ENCODE measurements at places on chromosomes 5 and 9. TPM values are rescaled to one million over a fixed set of nuclear protein-coding genes. Genes with fewer than 3 reads are reported as not detected.

- no peak for DNase-seq
Measured at GRCh38 chr9:131640438-131641137, 95.3 kb downstream of the PRRT1B start.

- no peak for DNase-seq
Measured at GRCh38 chr9:120801441-120801840, 8.2 kb upstream of the FBXW2 start.

DNA sequence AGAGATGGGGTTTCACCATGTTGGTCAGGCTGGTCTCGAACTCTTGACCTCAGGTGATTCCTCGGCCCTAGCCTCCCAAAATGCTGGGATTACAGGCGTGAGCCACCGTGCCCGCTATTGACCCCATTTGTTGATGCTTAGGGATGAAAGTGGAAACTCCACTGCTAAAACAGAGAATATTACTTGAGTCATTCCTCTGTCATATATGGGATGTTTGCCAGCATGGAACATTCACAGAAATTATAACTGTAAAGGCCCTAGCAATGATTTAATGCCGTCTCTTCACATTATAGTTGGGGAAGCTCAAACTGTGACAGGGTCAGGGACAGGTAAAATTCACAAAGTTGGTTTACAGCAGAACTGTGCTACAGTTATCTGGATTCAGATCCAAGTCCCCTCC is 94.5 kb downstream of the TMC1 start:
- DNase-seq: no peak

GRCh38 chr5:16536818-16537217 is 71.2 kb upstream of the ZNF622 start:
- DNase-seq: no peak

DNA sequence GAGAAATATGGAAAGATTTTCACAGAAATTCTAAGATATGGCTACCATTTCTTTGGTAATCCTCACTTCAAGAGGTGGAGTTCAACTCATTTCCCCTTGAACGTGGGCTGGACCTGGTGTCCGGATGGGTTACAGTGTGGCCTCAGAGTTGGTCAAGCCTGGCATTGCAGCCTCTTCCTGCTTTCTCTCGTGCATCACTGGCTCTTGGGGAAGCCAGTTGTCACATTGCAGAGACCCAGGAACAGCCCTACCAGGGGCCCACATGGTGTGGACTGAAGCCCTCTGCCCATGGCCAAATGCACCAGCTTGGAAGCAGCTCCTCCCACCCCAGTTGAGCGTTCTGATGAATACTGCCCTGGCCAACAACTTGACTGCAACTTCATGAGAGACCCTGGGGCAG is 47.7 kb upstream of the FCN1 start:
- DNase-seq: no peak

DNA sequence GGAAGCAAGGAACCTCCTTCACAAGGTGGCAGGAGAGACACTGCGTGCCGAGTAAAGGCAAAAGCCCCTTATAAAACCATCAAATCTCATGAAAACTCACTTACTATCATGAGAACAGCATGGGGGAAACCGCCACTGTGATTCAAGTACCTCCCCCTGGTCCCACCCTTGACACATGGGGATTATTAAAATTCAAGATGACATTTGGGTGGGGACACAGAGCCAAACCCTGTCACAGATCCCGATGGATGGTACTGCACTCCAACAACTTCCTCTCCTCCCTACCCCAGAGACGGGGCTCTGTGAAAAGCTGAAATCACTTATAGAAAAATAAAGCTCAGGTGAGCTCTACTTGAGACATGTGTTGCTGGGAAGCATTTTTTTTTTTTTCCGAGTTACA is 10.3 kb upstream of the ADCY2 start:
- no peak for DNase-seq

SLC25A2 gene
- total RNA-seq: 1.3 TPM

SPINK13 gene
- not detected for total RNA-seq

GRCh38 chr5:61397238-61397637 is 65.2 kb downstream of the ZSWIM6 start:
- DNase-seq: no peak

- DNase-seq: no peak
Measured at GRCh38 chr9:81981883-81982282, 6.7 kb upstream of the SPATA31D1 start.

IL5 gene
- not detected for total RNA-seq

FOXD4L3 gene
- not detected for total RNA-seq

DNA sequence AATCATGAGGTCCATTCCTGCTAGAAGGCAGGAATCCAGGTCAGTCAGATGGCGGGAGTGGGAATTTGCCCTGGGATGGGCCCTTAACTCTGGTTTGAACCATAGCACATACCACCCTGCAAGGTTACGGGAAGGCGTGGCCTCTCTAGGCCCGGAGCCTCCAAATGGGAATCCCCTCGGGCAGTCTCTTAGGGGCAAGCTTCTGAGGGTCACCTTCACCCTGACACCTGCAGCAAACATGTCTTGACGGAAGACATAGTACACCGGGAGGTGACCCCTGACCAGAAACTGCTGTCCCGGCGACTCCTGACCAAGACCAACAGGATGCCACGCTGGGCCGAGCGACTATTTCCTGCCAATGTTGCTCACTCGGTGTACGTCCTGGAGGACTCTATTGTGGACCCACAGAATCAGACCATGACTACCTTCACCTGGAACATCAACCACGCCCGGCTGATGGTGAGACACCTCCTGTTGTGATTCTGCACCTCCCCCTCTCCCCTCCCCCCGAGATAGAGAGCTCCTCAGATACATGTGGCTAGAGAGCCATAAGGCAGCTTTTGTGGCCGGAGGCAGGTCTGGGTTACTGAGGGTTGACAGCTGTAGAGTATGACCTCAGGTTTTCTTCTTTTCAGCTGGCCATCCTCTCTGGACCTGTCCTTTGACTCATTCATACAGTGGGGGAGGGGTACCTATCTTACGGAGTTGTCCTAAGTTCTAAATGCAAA is 957 bp downstream of the PRELID1 start:
- no peak for DNase-seq

GRCh38 chr5:174172152-174172551 is 126.6 kb downstream of the NSG2 start:
- DNase-seq: no peak

DNA sequence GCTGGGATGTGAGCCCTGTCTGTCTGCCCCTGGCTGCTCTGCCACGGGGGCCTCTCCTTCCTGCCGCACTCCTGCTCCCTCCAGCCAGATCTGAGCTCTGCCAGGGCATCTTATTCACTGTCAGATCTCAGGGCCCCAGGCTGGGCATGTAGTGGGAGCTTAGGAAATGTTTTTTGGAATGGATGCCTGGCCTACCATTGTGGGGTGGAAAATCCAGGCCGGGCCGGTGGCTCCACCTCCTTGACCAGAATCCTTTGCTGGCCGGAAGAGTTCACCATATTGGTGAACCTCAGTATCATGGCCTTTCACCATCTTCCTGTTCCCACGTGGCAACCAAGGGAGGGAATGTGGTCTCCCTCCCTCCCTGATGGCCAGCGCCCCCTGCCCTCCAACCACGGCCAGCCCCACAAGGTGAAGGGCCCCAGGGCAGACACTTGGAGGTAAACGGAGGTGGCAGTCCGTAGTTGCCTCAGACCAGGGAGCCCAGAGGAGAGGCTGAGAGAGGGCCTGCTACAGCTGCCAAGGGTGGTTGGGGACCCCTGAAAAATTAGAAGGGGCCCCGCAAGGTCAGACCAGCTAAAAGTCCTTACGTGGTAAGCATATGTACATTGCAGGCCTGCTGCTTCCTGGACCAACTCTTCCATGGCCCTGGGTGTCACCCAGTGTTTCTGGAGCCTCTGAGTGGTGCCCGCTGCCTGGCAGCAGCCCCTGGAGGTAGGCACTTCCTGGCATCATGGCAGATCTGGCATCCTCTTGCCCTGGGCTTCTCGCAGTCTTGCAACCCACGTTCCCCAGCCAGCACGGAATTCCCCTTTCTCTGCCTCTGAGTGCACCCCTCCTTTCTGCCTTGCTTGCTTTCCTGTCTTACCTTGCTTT is 153.3 kb downstream of the RGS3 start:
- DNase-seq: no peak

PPP2R2B gene
- total RNA-seq: 25.9 TPM

- DNase-seq: no peak
Measured at GRCh38 chr5:150106674-150107426, 20.5 kb upstream of the CSF1R start.

DNA sequence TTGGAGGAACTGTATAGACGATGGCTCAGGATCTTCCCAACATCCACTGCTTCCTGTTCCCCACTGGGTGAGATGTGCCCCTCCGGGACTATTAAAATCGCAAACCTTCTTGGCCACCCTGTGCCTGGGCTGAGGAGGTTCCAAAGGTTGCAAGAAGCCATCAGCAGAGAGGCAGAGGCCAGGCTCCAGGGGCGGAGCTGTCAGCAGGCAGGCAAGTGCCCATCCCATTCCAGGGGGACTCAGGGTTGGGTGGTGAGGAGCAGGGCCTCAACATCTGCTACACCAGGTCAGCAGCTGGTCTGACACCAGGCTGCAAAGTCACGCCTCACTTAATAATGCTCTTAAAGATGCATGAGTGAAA is 2.2 kb downstream of the BTNL3 start:
- DNase-seq: no peak

SLIT3 gene
- 67.0 TPM for total RNA-seq

DNA sequence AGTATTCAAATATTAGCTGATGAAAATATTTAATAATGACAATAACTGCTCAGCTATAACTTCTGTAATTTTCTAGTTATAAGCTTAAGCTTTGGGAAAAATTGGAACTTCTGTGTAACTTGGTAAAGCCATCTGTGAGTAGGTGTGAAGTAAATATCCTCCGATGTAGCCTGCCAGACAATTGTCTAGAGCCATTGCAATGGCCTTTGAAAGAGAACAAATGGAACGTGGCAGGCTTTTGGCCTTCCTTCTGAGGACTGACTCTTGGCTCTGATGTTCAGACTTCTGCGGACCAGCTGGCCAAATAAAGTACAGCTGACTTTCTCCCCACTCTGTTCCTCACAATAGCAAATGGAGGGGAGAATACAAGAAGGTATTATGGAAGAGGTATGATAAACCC is 203.4 kb upstream of the NMUR2 start:
- DNase-seq: no peak

- DNase-seq: no peak
Measured at GRCh38 chr9:136295542-136296433, 8.1 kb downstream of the CCDC187 start.

- DNase-seq: no peak
Measured at GRCh38 chr9:127972236-127972871, 8.4 kb downstream of the EEIG1 start.

- no peak for DNase-seq
Measured at GRCh38 chr5:142816531-142817430, 46.6 kb downstream of the ARHGAP26 start.

DNA sequence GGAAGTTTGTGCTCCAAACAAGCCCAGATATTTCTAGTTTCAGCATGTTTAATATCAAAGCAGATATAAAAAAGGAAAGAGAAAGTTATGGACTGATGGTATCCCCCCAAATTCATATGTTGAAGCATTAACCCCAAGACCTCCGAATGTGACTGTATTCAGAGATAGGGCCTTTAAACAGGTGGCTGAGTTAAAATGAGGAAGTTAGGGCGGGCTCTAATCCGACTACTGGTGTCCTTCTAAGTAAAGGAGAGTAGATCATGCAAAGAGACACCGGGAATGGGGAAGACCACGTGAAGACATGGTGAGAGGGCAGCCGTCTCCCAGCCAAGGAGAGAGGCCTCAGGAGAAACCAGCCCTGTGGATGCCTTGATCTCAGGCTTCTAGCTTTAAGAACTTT is 324.1 kb upstream of the KIF2A start:
- DNase-seq: no peak

BTNL8 gene
- not detected for total RNA-seq

- DNase-seq: no peak
Measured at GRCh38 chr9:14766299-14766698, 43.8 kb upstream of the CER1 start.

DNA sequence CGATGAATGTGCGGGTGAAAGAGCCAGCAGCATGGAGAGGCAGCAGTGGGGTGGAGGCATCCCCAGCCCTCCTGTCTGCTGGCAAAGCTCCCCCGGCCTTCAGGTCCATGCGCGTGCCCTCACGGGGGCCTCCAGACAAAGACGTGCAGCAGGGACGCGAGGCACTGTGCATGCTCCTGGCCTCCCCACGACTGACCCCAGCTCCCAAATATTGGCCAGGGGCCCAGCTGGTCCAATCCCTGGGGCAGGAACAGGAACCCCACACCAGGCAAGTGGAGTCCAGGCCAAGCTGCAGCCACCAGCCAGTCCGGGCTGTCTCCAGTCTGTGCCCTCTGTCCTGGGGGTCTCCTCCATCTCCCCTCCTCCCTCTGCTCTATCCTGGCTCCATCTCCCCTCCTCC is 33.5 kb upstream of the LRRC14B start:
- DNase-seq: no peak
